ENCODE measurements at places on chromosomes 1 and 21.

GRCh38 chr1:230542054-230542453 lies 100.2 kb upstream of the COG2 start:
- no peak for DNase-seq

GRCh38 chr1:143698016-143698415 lies 273.8 kb downstream of the FAM72C start:
- no peak for DNase-seq

DNA sequence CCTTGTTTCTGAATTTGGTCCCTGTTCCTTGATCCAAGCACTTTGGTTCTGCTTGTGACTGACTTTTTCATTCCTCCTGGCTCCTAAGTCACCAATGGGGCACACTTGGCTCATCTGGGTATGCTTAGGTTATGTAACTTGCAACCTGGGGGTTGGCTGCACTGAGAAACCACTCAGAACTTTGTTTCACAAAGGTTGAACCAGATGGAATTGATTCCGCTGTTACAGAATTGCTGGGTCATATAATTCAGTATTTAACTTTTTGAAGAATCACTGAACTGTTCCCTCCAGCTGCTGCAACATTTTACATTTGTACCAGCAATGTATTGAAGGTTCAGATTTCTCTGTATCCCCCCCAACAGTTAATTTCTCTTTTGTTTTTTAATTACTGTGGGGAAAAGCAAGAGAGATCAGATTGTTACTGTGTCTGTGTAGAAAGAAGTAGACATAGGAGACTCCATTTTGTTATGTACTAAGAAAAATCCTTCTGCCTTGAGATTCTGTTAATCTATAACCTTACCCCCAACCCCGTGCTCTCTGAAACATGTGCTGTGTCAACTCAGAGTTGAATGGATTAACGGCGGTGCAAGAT lies 9.6 kb upstream of the NVL start:
- DNase-seq, result no peak

GRCh38 chr1:72936942-72937341 lies 654.6 kb upstream of the NEGR1 start:
- DNase-seq, result no peak

DNA sequence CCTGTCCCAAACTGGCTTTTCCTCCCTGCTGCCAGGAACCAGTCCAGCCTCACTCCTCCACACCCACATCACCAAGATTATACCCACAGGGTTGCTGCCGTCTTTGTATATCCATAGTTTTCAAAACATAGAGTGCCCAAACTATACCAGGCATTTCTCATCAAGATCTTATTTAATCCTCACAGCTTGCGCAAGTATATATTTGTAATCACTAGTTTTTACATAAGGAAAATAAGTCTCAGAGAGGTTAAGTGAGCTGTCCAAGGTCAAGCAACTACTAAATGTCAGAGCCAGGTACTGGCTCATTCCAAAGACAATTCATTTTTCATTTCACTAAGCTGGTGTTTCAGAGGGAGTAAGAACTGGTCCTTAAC lies 34.9 kb upstream of the ZNF362 start:
- DNase-seq, result no peak

DNA sequence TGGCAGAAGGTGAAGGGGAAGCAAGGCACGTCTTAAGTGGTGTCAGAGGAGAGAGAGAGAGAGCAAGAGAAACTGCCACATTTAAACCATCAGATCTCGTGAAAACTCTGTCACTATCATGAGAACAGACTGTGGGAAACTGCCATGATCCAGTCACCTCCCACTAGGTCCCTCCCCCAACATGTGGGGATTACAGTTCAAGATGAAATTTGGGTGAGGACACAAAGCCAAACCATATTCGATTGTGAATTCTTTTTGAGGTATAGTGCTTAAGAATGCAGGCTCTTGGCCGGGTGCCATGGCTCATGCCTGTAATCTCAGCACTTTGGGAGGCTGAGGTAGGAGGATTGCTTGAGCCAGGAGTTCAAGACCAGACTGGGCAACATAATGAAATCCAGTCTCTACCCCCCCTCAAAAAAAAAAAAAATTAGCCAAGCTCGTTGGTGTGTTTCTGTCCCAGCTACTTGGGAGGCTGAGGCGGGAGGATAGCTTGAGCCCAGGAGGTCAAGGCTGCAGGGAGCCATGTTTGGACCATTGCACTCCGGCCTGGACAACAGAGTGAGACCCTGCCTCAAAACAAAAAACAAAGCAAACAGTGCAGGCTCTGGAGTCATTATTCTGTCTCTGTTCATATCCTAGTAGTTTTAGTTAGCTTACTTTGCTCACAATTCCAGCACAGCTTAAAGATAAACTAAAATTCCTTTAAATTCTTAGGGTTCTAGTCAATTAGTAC lies 6.0 kb downstream of the ZCCHC17 start:
- DNase-seq, result no peak

- DNase-seq, result no peak
Measured at GRCh38 chr1:42822800-42823392, 5.7 kb upstream of the SVBP start.

GRCh38 chr1:72186733-72187307 lies 95.5 kb downstream of the NEGR1 start:
- no peak for DNase-seq

DNA sequence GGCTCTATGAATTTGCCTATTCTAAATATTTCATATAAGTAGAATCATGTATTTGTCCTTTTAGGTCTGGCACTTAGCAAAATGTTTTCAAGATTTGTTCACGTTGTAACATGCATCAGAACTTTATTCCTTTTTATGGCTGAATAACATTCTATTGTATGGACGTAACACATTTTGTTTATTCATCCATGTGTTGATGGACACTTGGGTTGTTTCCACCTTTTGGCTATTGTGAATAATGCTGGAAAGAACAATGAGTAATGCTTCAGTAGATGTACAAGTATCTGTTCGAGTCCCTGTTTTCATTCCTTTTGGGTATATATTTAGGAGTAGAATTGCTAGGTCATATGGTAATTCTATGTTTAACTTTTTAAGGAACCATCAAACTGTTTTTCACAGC lies 24.7 kb downstream of the SLC35A3 start:
- DNase-seq, result no peak

GRCh38 chr1:77511440-77511840 lies 171.0 kb downstream of the ZZZ3 start:
- DNase-seq, result no peak

- DNase-seq, result no peak
Measured at GRCh38 chr1:111513410-111514020, 10.1 kb upstream of the ADORA3 start.

- DNase-seq, result no peak
Measured at GRCh38 chr21:31326522-31327242, 17.4 kb downstream of the TIAM1 start.

DNA sequence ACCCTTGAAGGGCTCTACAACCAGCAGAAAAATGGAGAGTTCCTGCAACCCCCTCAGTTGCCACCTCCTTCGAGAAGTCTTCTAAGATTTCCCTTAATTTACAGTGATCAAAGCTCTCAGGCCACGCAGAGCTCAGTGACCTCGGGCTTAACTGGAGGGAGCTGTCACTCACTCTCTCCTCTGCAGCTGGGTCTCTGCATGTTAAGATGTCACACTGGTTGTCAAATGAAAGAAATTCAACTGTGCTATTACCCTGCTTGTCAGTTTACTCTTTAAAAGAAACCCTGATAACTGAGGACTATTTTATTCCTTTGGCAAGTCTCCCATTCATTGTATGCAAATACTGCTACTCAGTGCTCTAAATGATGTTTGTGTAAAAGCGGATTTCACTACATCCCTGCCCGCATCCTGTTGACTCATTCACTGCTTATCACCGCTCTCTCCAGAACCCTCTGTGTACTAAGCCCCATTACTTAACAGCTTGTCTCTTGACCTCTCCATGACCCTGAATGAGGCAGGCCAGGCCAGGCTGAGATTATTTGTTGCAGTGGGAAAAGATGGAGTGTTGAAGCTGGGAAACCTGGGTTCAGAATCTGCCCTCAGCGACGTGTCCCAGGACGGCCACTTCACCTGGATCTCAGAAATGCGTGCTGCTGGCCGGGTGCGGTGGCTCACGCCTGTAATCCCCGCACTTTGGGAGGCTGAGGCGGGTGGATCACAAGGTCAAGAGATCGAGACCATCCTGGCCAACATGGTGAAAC lies 13.7 kb downstream of the DHRS3 start:
- peak; percentile 47 for DNase-seq

- no peak for DNase-seq
Measured at GRCh38 chr1:46689356-46689755, 17.7 kb downstream of the TEX38 start.

DNA sequence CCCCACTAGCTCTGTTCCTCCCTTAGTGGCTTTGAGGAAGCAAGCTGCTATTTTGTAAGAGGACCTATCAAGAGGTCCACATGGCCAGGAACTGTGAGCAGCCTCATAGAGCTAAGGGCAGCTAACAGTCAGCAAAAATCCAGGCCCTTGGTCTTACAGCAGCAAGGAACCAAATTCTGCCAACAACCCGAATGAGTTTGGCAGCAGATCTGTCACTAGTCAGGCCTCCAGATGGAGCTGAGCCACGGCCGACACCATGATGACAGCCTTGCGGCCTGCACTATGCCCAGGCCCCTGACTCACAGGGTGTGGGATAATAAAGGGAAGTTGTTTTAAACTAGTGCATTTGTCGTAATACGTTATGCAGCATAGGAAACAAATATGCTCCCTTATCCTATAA lies 28.0 kb upstream of the H3-3A start:
- DNase-seq, result no peak

DNA sequence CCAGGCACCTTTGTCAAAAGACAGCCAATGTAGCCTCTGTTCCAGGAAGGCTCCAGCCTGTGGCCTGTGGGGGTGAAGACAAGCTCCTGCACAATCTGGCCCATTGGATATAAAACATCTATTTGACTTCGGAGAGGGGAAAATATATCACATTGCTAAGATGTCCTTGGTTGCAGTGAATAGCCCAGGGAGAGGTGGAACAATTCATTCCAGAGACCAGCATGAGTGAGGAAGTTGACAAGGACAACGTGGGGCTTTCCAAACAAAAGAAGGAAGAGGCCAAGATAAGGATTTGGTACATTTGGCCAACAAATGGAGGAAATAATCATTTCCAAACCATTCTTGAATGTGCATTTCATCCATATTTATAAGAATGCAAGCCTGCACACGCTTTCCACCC lies 187.0 kb downstream of the ETS2 start:
- DNase-seq, result no peak

GRCh38 chr1:209855006-209855405 lies 27.2 kb downstream of the UTP25 start:
- no peak for DNase-seq

GRCh38 chr1:204286315-204286714 lies 72.5 kb upstream of the GOLT1A start:
- DNase-seq, result no peak

GRCh38 chr1:104830534-104830933 lies 1080.8 kb downstream of the AMY1C start:
- no peak for DNase-seq

DNA sequence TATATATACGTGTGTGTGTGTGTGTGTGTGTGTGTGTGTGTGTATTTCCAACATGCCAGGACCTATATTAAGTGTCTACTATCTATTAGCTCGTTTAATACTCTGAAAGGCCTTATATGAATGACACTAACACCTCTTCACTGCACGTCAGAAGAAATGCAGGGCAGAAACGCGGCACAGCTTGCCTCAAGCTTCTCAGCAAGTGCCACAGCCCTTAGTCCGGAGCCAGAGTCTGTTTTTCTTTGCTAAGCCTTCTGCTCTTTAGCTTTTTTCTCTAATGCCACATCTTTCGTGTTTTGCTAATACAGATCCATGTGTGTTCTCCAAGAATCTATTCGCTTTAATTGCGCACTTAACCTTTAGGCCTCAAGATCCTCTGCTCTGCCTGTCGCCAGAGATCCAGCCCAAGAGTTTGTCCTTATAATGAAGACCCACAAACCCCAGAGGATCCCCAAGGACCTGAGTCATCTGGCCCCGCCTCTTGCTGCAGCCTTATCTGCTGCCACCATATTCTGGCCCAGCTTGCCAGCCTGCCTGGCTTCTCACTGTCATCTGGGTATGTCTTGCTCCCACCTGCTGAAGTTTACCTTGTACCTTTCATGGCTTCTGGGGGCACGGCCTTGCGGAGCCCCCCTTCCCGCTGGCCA lies 2.0 kb upstream of the TRIM58 start:
- DNase-seq, result no peak

- DNase-seq, result peak; percentile 60
Measured at GRCh38 chr1:119141020-119141424, 569 bp upstream of the WARS2 start.

DNA sequence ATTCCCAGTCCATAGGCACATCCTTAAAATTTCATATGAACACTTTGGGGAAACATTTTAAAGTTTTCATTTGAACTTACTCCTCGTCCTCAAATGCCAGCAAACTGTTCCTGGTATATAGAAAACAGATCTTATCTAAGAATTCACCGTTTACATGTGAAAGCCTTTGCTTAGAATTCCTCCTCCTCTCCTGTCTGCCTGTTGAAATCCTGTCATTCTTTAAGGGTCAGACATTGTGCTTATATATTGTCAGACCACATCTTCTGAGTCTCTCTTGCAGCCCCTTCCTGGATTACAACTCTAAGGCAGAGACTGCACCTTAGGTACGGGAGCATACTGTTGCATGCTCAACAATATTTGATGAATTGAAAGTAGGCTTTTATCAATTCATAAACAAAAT lies 239.7 kb downstream of the SMYD3 start:
- no peak for DNase-seq

GRCh38 chr1:202562444-202563060 lies 147.7 kb downstream of the SYT2 start:
- DNase-seq, result no peak

Data from naive thymus-derived CD8-positive, alpha-beta T cell (primary cell).